Activated gamma-delta T cell (primary cell): ENCODE measurements at places on chromosomes 3 and 15.

GRCh38 chr3:36615861-36616260, 148.5 kb downstream of the DCLK3 start:
- no peak for DNase-seq

- no peak for DNase-seq
Observed at GRCh38 chr3:2391896-2392295, 293.2 kb downstream of the CNTN4 start.

- no peak for DNase-seq
Observed at GRCh38 chr15:41882689-41883483, 11.0 kb downstream of the SPTBN5 start.

- DNase-seq = no peak
Observed at GRCh38 chr3:177881351-177881750, 654.9 kb upstream of the KCNMB2 start.

GRCh38 chr15:96217983-96218382, 112.5 kb upstream of the NR2F2 start:
- no peak for DNase-seq

GRCh38 chr3:11195201-11195600, 40.9 kb downstream of the HRH1 start:
- DNase-seq = no peak

DNA sequence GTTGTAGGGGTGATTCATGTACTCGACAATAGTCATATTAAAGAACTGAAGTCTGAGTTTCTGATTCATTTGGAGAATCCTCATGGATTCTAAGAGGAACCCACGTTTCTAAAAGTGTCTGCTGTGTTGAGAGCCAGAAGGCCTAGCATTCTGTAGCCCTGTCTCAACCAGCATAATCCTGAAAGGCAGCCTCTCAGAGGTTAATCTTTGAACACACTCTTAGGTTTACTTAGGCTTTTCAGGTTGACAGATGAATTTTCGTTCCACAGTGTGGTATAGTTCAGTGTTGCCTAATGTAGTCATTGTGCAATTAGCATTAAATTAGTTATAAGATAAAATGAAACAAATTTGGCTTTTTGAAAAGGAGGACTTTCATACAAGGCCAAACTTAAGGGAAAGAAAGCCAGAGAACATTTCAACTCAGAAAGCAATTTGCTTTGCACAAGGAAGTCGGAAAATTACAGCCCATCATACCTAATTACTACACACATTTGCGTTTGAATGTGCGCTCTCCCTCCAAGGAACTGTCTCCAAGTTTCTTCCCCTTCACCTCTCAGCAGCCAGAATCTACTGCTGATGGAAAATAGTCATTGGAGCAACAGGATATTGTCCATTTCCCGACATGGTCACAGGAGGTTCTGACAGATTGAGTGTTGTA, 42.0 kb downstream of the AGBL1 start:
- no peak for DNase-seq

- no peak for DNase-seq
Observed at GRCh38 chr3:29605845-29606244, 325.0 kb downstream of the RBMS3 start.

DNA sequence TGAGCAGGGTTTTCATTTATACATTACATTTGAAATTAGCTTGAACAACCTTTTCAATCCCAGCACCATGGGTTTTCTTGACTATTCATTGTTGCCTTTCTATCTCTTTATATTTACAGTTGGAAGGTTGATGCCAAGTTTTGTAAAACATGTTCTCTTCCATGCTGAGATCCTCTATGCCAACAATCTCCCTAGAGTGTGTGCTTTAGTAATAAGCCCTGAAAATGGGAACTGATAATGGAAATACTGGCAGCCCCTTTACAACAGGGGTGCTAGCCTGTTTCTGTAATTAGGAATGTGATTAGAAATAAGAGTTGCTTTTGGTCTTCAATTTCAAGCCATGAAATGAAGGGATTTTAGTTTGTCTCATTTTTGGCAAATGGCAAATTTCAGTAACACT, 239.9 kb upstream of the NAALADL2 start:
- DNase-seq = no peak

- no peak for DNase-seq
Observed at GRCh38 chr3:128152419-128153155, 694 bp upstream of the EEFSEC start.

DNA sequence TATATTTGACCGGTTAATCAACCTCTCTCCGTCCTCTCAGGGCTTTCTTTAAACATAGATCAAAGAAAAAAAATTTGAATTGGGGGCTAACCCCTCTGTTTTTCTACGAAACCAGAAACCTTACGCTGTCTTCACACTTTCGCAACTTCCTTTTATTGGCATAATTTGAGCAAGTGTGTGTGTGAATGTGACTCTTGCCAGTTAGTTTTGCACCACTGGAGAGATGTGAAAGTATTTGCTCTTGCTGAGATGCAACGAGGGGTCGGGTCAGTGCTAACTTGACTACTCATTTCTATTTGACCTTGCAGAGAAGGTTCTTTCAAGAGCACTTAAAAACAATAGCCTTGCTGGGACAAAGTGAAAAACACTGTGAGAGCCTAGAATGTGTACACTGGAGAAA, 81.2 kb downstream of the FAM43A start:
- no peak for DNase-seq

- DNase-seq = no peak
Observed at GRCh38 chr3:170007031-170007663, 30.6 kb upstream of the GPR160 start.

DNA sequence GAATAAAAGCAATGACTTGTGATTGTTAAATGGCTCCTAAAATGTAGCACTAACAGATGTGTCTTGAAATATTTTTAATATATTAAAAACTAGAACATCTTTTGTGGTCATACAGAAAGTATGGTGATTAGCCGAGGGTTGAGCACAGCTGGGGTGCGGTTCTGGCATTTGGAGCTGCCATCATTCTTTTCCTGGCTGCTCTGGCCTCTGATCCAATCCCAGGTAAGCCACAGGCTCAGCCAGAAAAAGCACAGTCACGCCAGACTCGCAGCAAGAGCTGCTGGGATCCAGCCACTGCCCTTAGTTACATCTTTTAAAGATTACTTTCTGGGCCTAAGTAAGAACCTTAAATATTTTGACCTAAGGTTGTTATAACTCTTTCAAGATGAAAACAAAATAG, 196.8 kb downstream of the PLCL2 start:
- DNase-seq = no peak

GRCh38 chr3:36362973-36363372, 17.3 kb upstream of the STAC start:
- DNase-seq = no peak

DNA sequence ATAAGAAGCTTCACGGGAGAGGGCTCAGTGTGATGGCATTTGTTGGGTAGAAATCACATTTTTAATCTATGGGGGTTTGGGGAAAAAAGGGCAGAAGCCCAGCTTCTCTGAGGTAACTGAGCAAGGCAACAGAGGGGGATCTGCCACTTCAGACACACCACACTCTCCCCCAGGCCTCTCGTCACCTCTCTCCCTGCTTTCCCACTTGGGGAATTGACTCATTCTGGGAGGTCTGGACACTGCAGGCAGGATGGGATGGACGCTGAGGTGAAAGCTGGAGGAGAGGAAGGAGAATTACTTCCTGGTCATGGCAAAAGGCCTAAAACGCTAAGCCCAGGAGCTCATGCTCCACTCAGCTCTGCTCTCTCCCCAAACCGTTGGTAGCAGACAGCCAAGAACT, 33.2 kb downstream of the MYO5C start:
- DNase-seq = no peak

GRCh38 chr3:11238880-11239279, 33.3 kb upstream of the ATG7 start:
- DNase-seq = no peak

DNA sequence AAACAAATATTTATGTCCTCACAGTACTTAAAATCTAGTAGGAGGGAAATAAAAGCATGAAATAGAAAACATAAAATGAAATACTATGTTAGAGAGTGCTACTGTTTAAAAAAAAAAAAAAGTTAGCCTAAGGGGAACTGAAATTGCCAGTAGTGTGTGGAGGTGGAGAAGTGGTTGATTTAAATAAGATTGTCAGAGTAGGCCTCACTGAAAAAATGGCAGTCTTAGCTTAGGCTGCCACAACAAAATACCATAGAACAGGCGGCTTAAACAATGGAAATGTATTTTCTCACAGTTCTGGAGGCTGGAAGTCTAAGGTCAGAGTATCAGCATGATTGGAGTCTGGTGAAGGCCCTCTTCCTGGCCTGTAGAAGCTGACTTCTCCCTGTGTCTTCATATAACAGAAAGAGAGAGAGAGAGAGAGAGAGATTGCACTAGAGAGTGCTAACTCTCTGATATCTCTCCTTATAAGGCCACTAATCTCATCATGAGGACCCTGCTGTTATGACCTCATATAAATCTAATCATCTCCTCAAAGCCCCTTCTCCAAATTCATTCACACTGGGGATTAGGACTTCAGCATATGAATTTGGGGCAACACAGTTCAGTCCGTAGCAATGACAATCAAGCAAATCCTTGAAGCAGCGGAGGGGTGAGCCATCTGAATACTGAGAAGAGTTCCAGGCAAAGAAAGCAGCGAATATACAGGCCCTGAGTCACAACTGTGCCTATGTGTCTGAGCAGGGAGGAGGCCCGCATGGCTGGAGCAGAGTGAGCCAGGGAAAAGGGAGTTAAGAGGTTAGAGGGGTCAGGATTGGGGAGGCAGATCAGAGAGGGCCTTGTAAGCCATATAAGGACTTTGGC, 23.6 kb upstream of the LRRC34 start:
- no peak for DNase-seq

DNA sequence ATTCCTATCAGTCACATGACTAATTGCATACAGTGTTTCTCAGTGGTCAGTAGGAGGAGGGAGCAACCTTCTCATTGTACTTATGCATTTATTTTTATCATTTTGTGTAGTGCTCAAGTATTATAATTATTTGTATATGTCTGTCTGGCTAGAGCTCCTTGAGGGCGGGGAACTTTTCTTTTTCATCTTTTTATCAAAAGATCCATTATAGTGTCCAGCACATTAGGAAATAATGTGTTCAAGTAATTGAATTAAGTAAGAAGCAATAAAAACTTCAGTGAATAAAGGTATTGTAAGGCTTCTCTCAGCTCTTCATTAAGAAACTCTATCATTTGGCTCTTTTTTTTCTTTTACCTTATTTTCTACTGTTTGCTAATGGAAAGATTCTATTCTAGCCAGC, 18.8 kb downstream of the FGF7 start:
- DNase-seq = no peak

GRCh38 chr3:125214738-125215137, 2.2 kb upstream of the SLC12A8 start:
- DNase-seq = no peak

GRCh38 chr15:67386947-67387346, 132.4 kb downstream of the IQCH start:
- DNase-seq = no peak

DNA sequence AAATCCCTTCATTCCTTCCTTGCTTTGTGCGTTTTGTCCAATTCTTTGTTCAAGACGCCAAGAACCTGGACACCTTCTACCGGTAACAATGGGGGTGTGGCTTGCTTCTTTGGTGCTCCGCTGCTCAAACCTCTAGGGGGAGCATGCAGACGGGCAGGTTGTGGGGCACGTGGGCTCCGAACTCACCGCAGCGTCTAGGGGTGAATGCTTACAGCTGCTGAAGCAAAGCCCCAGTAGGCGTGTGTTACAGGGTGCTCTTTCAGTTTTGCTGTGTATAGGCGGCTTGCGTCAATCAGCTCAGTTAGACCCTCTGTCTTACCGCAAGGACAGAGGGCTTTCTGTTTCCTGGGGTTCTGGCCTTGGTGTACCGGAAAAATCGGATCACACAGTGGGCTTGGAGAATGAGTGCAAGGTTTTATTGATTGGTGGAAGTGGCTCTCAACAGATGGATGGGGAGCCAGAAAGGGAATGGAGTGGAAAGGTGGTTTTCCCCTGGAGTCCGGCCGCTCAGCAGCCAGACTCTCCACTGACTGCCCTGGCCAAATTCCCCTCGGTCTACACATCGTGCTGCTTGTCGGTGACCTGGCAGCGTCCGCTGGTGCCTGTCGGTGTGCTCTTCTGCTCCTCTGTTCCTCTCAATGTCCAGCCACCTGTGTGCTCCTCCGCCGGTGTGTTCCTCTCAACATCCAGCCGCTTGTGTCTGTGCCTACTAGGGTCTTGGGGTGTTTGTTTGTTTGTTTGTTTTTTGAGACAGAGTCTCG, 1.2 kb upstream of the LRRC34 start:
- DNase-seq = peak; percentile 23

GRCh38 chr15:78565951-78566774, 843 bp downstream of the CHRNA5 start:
- no peak for DNase-seq

DNA sequence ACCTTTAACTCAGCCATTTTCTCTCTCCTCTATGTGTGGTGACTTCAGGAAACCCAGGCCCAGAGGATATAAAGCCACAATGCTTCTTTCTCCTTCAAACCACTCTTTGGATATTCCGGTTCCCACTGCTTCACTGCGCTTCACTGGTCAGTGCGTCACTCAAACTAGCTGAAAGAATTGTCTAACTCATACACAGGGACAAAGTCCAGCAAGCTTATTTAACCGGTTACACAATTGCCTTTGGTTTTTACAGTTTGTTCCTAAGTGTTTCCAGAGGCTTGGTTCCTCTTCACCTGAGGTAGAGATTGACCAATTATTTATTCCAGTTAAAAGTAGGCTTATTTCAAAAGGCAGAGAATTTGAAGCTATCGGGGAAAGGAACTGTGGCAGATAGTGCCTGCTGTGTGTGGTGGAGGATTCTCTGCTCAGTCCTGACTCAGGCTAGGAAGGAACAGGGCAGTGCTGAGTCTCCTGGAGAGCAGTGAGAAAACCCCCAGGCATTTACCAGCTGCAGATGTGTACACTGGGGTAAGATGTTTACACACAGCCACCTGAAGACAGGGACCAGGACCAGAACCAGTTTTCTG, at the start of gene HGD:
HGD (minus strand) TSS at position 145 of the 587 bp plus-strand sequence; CDS start at position 17, 128 bp downstream.
- DNase-seq = no peak

DNA sequence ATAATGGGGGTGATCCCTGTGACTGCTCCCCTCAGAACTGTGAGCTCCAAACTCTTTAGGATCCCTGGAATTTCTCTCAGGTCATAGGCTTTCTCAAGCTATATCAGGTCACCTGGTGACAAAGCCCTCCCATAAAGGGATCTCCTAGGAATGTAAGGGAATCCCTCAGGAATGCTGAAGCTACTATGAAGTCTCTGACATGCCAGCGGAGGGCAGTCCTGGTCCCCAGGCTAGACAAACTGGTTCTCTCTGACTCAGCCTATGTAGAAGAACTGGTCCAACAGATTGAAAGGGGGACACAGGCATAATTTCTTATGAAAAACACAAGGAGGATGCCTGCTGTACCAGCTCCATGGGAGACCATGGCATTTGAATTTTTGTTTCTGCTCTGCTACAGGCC, 6.7 kb downstream of the LPCAT4 start:
- DNase-seq = no peak

DNA sequence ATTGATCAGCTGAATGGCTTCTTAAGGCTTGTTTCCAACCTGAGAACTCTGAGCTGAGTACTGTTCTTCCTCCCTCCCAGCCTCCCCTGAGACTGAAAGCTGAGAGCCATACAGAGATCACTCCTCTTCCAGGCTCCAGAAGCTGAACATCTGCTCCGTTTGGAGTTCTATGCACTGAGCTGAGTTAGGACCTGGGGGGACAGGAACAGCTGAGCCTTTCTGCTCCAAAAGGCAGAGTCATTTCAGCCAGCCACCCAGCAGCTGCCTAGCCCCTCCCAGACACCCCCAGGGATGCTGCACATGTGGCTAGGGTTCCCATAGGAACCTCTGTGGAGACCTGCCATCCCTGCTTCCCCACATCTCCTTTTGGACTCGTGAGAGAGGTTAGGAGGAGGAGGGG, 64.2 kb upstream of the GLCE start:
- DNase-seq = no peak
